ENCODE measurements at places on chromosomes 1 and 21. TPM values are rescaled to one million over a fixed set of nuclear protein-coding genes. Genes with fewer than 3 reads are reported as not detected.

HSPA6 gene
- total RNA-seq, result 9.5 TPM

CD247 gene
- total RNA-seq, result 0.65 TPM

TMEM240 gene
- total RNA-seq, result 1.3 TPM

RGS16 gene
- total RNA-seq, result 11.9 TPM

LCE3E gene
- total RNA-seq, result not detected

GPR153 gene
- total RNA-seq, result 3.5 TPM

Data from psoas muscle (tissue), 8 donors.